NCI-H1417 treated with DMSO at 0.1 percent for 48 hours (cell line): ENCODE measurements at places on chromosomes 7 and 10.

GRCh38 chr7:71801976-71802375 lies 610.2 kb downstream of the CALN1 start:
- DNase-seq = no peak

- DNase-seq = no peak
Observed at GRCh38 chr10:81019029-81019890, 481.6 kb downstream of the SH2D4B start.

DNA sequence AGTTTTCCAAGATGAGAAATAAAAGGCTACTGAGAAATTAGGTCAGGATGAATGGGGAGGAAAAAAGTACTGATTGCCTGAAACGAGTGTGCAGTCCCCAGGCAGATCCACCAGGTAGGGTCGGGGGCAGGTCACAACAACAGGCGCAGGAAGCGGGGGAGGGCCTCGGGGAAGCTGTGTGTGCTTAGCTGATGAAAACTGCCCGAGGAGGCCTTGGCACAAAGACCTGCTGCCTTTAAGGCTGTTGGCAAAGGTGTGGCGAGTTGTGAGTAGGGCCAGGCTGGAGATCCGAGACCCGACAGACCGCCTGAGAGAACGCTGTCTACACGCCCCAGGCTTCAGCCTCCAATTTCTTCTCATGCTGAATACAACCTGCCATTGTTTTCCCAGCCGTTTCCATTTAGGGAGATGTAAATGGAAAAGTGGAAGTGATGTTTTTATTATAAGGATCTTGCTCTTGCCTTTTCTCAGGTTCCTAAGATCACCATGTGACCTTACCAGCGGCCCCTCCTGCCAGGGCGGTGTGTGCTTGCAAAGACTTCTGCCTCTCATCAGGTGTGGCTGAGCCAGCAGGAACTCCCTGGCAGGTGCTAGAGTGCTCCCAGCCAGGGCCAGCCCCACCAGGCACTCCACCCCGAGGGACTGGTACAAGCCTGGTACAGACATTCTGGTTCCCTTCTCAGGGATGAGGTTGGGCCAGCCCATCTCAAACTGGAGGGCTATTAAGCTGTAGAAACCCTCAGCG lies 60.8 kb downstream of the DLG5 start:
- DNase-seq = peak; percentile 28

- DNase-seq = no peak
Observed at GRCh38 chr10:33252324-33252723, 82.1 kb downstream of the NRP1 start.

DNA sequence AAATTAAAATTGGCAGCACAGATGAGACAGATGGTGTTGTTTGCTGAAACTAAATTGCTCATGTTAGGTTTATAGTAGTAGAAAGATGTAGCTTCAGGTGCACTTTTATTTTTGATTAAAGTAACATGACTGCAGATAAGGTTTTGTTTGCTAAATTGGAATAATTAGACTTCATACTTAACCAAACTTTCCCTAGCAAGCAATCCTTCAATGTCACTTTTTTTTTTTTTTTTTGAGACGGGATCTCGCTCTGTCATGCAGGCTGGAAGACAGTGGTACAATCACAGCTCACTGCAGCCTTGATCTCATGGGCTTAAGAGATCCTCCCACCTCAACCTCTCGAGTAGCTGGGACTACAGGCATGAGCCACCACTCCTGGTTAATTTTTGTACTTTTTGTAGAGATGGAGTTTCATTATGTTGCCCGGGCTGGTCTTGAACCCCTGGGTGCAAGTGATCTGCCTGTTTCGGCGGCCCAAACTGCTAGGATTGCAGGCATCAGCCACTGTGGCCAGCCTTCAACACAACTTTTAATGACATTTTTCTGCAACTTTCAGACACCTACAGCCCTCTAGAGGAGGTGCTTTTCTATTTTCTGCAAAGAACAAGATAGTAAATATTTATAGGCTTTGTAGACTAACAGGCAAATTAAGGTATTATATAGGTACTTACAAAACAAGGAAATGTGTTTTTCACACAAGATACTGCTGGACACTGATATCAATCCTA lies 84.8 kb upstream of the CCNY start:
- no peak for DNase-seq

DNA sequence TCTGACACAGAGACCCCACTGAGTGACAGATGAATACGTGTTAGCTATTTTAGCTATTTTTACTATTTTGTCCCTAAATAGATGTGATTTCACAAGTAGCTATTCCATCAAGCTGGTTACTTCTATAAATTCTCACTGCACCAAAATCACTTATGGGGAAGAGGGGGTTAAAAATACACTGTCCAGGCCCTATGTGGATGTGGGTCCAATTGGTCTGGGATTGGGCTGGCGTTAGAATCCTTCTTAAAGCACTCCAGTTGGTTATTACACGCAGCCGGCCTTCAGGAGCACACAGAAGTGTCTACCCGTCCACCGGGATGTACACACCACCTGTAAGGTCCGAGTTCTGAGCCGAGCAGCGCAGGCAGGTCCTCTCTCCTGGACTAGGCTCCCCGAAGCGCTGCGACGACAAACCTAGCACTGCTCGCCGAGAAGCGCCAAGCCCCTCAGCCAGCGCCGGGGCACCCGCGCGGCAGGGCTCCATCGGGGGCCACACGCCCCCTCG lies 222.3 kb upstream of the MKLN1 start:
- DNase-seq = no peak

- no peak for DNase-seq
Observed at GRCh38 chr7:47318395-47319182, 263.3 kb downstream of the TNS3 start.
